ENCODE measurements at places on chromosomes 6 and 20.

GRCh38 chr6:35970181-35970580, 49.3 kb upstream of the SRPK1 start:
- no peak for DNase-seq

DNA sequence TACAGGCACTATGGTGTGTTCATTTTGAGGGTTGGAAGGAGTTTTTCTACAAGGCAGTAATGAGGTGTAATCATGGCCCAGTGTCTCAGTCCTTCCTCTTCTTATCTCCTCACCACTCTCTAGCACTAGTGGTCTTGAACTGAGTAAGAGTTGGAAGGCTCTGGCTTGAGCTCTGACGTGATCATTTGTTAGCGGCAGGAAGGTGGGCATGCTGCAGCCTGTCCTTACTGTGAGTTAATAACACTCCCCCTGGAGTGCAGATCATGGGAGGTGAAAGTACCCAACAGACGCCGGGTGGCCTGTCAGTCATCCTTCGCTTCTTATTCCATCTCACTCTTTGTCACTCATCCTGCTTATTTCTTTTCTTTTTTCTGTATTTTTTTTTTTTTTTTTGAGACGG, 356.9 kb downstream of the CDKAL1 start:
- DNase-seq = no peak

GRCh38 chr6:133769463-133769862, 119.5 kb upstream of the TCF21 start:
- DNase-seq = no peak

DNA sequence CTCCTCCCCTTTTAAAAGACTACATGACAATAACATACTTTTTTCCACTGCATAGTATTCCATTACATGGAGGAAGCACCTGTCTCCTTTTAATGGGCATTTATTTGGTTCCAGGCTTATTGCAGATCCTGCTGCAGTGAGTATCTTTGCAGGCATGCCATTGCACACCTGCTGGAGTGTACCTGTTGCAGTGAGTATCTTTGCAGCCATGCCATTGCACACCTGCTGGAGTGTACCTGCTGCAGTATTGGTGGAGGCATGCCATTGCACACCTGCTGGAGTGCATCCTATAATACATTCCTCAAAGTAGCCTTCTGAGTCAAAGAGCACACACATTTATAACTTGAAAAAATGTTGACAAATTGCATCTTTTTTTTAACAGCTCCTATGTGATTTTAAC, 1.6 kb downstream of the BFSP1 start:
- no peak for DNase-seq

DNA sequence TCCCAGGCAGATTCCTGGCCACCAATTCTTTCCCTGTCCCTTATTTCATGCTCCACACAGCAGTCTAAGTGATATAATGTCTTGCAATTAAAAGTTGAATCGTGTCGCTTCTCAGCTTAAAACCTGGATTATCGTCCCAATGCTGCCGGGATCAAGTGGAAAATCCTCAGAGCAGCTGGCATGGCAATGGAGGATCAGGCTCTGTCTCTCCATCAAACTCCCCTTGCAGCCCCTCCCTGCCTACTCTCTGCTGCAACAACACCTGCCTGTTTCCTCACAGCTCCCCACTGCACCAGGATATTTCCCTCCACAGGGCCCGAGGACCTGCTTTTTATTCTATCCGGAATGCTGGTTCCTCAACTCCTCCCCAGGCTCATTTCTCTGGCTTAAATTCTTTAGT, 277.1 kb downstream of the SYNE1 start:
- DNase-seq = no peak

GRCh38 chr20:17684077-17684888, 2.2 kb upstream of the RRBP1 start:
- no peak for DNase-seq

DNA sequence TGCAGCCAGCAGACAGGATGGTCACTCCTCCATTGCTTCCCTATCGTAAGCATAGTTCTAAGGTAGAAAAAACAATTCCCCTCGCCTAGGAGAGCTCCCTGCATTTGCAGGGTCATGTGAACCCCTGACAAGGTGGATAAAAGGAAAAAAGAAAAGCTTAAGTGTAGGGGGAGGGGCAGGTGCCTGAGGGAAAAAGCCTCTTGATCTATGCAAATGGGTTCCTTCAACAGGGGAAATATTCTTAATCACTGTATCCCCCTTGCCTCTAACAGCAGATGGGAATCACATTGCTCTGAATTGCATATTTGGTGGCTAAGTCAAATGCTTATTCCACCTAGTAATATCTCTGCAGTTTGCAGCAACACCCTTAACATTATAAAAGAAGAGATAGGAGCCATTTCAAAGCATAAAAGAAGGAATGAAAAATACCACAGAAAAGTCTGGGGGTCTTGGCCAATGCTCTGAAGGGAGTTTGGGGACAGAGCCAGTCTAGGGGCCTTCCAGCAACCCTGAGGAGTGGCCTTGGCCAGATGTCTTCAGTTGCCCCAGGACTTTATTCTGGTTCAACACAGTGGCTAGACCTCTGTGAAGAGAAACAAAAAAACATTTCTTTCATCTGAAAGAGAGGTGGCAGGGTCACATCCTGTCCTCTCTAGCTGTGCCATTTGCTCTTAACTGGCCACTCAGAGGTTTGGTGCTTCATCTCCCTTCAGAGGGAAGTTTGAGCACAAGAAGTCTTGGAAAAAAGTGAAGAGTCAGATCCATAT, 660.4 kb upstream of the GJE1 start:
- no peak for DNase-seq

DNA sequence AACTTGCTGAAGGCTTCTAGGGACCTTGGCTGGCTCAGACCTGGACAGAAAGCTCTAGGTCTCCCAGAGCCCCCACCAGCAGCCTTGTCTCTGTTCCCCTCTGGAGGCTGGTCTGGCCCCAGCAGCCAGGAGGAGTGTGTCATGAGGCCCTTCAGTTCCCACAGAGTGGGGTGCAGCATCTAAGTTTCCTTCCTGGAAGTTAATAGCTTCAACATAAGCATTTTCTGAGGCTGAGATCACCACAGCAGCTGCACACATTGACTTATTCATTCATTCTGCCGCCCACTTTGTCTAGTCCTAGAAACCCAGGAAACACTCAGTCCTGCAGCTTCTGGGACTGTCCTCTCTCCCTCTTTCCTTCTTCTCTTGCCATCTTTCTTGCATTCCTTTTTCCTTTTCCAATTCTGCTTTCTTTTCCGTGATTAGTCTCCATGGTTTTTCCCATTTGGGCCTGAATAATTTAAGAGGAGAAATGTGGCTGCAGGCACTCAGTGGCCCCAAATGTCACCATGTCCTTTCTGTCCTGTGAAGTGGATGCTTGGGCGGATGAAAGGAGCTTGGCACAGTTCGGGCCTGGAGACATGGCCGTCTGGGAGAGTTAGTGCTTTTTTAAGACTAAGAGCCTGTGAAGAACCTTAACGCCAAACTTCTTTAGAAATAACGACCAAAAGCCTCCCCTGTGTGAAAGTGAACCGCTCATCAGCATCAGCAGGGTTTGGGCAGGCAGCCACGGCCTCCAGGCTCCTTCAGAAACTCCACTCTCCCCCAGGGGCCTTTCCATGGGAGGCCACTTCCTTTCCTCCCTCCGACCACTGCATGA, 31.0 kb upstream of the PCMTD2 start:
- DNase-seq = no peak

DNA sequence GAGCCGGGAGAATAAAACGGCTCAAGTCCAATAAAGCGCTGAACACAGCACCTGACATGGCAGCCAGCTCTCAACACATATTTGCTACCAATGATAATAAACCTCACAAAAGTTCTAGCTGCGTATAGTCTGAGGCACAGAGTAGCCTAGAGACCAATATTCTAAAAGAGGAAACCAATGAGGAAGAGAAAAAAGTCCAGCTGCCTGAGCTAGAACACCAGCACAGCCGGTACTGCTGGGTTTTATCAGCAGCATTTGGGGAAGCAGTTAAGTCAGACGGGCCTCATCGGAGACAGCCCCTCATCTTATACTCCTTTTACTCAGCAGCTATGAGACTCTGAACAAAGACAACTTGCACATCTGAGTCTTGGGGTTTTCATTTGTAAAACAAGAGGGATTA, 2.4 kb upstream of the RTF2 start:
- no peak for DNase-seq

DNA sequence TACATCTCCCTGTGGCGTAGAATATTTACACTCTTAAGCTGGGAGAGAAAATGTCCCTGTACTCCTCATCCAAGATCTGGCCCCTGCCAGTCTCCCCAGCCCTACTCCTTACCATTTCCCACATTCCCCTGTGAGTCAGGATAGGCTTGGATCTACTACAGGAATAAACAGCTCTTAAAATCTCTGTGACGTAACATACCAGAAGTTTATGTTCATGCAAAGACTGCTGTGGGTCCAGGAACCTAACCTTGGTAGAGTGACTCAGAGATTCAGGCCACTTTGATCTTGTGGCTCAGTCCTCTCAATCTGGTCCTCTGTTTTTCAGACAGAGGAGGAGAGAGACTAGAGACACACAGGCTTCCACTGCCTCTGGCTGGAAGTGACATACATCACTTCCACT, 38.5 kb upstream of the GPR6 start:
- no peak for DNase-seq

GRCh38 chr6:163773646-163774045, 359.1 kb downstream of the QKI start:
- no peak for DNase-seq
